RKO (cell line): ENCODE measurements at places on chromosomes 6 and 20.

DNA sequence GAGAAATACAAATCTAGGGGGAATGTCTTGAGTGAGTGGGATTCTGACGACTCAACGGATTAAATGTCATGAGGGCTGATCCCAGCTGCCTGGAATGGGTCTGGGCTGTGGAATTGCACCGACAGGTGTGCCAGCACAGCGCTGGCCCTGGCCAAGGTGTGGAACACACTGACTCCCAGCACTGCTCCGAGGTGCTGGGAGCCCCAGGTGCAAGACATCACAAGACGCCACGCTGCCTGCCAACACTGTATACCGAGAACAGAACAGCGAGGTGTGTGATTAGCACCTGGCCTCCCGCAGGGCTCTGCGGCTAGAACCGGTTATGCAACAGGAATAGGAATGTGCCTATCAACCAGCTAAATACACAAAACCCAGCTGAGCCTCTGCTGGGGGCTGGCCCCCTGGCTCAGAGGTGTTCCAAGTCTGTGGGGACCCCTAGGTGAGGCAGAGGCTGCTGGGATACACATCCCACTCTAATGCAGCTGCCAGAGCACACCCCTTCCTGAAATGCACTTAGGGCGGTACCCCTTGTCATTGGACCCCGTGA, 24.8 kb upstream of the APMAP start:
- DNase-seq = no peak

DNA sequence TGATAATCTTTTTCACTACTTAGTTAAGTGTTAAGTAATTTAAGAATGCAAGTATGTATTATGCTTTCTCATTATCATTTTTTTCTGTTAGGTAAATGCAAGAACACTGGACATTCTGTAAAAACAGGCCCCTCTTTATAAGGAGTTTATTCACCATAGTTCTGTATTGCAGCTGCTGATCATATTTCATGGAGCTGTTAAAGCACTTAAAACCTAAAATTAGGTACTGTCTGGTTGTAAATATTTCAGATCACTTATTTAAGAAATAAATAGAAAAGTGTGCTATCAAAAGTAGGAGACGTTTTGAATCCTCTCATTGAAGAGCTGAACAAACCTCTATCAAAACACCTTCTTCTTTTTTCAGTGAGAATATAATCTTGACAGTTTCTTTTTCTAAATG, 3.9 kb downstream of the EYA4 start:
- no peak for DNase-seq

DNA sequence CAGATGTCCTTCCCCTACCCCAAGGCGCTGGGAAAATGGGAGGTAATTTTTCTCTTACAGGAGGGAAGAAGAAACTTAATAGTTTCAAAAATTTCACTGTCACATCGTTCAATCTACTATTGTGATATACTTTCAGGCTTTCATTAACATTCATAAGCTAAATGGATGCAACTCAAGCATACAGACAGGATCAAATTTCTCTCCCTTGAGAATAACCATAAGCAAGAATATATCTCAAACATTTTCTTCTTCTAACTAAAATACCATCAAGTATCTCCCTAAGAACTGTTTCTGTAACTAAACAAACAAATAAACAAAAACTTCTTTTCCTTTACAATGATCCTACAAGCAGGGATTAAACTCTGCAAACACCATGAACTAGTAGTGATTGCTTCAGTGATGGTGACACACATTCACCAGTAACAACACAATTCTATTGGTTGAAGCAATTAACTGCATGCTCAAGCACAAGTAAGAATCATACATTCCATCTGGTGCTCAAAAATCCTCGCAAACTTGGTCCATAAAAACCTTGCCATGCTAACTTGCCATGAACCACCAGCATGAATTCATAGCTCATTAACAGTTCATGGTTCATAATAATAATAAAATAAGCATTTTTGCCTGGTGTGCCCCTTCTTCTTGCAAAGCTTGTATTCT, 183.8 kb downstream of the PTPRK start:
- no peak for DNase-seq

DNA sequence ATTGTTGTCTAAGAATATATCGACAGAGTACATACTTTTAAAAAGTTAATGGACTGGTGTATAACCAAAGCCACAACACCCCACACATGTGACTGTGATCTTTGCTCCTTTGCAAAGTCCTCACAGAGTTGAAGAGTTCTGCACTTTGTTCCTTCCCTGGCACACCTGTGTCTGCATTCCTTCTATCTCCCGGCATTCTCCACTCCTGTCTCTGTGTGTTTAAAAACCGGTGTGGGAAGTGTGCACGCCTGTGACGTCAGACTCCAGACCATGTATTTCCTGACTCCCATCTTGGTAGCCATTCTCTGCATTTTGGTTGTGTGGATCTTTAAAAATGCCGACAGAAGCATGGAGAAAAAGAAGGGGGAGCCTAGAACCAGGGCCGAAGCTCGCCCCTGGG, at the start of gene IYD:
Gene IYD (plus strand): TSS at position 251 of the 400 bp plus-strand sequence. CDS start 20 bp downstream, at position 271.
- no peak for DNase-seq

- DNase-seq = peak; percentile 69
Measured at GRCh38 chr20:33915726-33916331, 77.9 kb upstream of the RALY start.

DNA sequence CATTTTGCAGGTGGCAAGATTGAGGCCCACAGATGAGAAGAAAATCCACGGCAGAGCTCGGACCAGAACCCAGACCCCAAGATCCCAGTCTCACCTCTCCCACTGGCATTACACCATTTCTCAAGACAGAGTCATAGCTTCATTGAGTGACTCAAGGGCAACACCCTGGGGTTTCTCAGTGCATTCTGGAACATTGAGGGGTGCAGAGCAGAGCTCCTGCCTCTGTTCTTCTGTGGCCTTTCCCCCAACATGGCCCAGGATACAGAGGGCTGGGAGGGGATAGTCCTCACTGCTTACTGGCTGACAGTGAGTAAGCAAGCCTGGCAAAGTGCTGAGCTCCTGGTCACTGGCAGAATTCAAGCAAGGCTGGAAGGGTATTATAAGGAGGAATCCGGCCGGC, 74.0 kb downstream of the MDGA1 start:
- DNase-seq = no peak

- DNase-seq = peak; percentile 28
Measured at GRCh38 chr6:135182071-135183001, 1.2 kb downstream of the MYB start.

DNA sequence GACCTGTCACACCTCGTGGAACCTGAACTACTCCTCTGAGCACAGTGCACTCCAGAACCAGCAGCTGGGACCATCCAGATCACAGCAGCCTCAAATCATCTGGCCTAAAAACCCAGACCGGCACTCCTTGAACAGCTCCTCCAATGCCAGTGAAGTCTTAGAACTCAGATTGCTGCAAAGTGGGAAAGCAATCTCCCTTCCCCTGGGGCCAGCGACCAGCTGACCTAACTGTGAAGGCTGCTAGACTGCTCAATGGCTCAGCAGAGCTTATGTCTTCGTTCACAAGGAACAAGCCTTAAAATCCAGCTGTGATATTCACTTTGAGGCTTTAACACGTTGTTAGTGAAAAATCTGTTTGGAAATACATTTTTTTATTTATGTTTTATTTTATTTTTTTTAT, 243.2 kb downstream of the ANKRD60 start:
- no peak for DNase-seq

DNA sequence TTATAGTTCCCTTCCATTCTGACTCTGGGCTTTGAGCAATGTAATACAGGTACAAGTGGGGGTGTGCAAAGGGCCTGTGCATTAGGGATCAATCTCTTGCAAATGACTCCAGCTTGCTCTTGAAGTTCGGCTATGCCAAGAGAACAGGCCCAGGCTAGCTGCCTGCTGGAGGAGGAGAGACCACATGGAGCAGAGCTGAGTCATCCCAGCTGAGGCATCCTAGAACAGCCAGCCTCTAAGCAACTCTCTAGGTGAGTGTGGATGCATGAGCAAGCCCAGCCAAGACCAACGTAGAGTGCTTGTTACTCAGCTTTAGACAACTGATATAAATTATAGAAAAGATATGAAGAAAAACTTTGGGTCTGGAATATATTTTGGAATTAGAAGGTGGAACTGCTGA, 47.6 kb upstream of the RBM24 start:
- DNase-seq = peak; percentile 66

DNA sequence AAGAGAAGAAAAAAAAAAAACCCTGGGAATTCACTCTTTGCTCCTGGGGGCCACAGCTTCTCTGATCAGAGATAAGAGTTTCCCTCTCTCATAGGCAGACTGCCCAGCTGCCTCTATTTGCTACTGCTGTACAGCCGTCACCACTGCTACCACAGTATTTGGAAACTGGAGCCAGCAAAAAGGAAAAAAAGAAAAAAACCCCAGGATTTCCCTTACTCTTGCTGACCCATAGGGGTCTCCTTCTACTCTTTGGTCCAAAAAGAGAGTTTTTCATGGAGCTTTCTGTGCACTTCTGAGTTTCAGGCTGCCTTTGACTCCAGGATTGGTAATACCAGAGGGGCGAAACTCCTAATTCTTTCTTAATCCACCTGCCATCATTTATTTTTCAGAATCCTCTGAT, 89.7 kb downstream of the MDGA1 start:
- DNase-seq = peak; percentile 49

GRCh38 chr20:43543138-43543537, 15.7 kb upstream of the SGK2 start:
- no peak for DNase-seq

DNA sequence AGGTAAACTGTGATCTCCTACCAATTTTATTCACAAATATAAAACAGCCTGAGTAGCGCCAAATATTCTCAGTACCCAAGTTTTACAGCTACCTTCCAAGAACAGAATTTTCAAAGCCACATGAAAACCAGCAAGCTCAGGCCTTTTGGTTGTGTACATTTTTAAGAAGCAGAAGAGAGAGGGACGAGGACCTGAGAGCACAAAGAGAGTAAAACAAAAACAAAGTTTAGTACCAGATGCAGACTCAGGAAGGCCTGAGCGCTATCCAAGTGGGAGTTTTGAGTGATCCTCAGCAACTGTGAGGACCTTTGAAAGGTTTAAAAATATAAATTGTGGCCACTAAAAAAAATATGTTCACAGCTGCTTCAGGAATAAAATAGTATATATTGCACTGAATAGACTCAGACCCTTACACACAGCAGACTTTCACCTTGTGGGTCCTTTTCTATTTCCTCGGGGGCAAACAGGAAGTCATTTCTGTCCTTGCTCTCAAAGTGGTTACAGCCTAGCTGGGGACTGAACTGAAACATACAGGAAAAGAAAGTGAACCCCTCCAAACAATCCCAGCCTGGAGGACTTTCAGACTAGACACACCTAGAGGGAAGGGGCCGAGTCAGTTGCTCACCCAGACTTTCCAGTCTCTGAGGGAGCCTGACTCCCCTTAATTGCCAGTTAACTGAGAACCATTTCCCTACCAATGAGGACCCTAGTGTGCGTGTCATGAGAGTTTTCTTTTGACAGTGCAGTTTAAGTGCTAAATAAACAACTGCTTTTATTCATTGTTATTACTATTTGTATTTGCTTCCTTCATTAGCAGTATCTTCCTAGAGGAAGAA, 48.5 kb upstream of the NT5E start:
- no peak for DNase-seq

DNA sequence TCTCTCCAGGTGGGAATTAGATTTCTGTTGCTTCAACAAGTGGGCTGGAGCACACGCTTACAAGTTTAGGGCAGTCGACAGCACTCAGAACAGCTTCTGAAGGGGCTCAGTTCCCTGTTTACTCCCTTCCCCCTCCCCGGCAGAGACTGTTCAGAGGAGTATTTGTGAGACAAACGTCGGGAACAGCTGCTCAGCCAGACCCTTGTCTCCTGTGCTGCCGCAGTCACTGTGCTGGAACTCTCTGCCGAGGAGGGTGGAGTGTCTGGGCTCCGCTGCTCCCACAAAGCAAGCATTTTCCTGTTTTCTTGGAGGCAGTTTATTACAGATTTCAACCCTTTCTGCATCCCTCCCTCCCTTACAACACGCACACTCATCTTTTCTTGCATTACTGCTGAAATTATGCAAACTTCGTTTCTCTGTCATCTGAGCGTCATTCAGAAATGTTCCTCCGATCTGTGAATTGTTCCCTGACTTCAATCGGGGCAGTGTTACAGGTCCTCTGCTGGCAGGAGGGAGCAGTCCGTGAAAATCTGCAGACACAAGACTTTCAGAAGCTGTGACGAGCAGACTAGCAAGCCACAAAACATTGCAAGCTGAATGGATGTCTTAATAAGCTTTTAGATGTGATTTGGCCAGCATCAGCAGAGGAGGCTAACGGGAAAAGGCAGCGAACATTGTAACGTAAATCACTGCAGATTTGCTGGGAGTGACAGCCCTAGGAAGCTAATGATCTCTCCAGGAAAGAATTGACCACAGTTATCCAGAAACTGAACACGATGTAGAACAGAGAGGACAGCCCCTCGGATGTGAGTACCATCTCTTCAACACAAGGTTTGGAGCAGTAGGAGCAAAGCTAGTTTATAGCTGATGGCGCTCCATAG, 76.2 kb downstream of the LYRM2 start:
- no peak for DNase-seq

GRCh38 chr20:14879839-14880238, 542.4 kb upstream of the FLRT3 start:
- DNase-seq = no peak

- DNase-seq = peak; percentile 97
Measured at GRCh38 chr20:62121776-62122653, at the start of gene LSM14B. Gene LSM14B, plus strand, starts transcription at chr20:62122475. Its CDS starts 192 bp downstream, at chr20:62122667.

- DNase-seq = no peak
Measured at GRCh38 chr6:158324136-158324535, 11.9 kb downstream of the TULP4 start.

- no peak for DNase-seq
Measured at GRCh38 chr20:50433001-50433761, 77.0 kb upstream of the PTPN1 start.

DNA sequence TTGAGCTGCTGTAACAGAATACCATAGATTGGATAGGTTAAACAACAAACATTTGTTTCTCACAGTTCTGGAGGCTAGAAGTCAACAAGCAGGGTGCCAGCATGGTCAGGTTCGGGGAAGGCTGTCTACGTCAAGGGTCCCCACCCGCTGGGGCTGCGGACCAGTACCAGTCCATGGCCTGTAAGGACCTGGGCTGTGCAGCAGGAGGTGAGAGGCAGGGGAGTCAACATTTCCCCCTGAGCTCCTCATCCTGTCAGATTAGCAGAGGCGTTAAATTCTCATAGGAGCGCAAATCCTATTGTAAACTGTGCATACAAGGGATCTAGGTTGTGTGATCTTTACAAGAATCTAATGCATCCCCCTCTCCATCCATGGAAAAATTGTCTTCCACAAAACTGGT, 3.8 kb downstream of the ADGB start:
- no peak for DNase-seq

- peak; percentile 47 for DNase-seq
Measured at GRCh38 chr20:52145587-52145986, 46.0 kb downstream of the ZFP64 start.
